ENCODE measurements at places on chromosomes 5 and 9.

DNA sequence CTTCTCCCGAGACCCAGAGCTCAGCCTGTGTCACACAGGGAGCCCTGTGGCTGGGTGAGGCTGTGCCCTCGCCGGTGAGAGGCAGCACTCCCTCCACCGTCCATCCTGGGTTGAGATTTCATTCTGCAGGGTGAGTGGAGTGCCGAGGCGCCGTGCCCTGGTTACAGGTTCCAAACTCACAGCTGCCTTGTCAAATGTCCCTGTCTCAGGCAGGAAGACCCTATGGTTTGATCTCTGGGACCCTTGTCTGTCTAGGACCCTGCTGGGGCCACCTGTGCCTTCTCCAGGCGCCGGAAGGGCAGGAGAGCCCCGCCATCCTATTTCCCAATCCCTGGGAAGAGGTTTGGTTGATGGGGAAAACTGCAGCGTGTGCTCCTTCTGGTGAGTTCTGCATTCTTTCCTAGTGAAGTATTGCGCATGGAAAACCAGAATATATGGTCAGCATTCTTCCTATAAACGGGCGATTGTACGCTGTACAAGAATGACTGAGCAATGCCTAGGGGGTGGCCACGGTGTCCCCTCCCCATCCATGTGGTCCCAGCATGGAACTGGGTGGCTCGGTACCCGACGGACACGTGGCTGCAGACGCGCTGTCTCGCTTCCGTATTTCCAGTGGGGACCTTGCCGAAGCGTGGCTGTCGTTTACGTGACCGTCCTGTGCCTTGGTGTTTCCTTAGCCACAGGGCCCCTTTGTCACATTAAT lies 95.9 kb upstream of the COL5A1 start:
- DNase-seq, result peak; percentile 95

DNA sequence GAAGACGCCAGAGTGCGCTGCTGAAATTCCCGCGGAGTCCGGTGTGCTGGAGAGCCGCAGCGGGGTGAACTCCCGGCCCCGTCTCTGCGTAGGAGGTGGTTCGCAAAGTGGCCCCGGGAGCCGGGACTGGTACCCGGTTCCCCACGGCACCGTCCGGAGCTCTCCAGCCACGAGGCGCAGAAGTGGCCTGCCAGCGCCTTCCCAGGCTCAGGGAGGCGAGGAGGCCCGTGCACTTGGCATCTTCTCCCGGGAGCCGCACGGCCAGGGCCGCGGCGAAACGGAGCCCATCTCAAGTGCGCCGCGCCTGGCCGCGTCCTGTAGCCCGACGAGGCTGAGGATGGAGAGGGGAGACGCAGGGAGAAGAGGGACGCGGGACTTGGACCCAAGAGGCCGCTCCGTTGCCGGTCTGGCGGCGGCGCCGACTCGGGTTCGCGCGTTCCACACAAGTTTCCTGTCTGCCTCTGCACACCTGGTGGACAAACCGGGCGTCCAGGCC lies 1.1 kb upstream of the IRX1 start:
- DNase-seq, result no peak

DNA sequence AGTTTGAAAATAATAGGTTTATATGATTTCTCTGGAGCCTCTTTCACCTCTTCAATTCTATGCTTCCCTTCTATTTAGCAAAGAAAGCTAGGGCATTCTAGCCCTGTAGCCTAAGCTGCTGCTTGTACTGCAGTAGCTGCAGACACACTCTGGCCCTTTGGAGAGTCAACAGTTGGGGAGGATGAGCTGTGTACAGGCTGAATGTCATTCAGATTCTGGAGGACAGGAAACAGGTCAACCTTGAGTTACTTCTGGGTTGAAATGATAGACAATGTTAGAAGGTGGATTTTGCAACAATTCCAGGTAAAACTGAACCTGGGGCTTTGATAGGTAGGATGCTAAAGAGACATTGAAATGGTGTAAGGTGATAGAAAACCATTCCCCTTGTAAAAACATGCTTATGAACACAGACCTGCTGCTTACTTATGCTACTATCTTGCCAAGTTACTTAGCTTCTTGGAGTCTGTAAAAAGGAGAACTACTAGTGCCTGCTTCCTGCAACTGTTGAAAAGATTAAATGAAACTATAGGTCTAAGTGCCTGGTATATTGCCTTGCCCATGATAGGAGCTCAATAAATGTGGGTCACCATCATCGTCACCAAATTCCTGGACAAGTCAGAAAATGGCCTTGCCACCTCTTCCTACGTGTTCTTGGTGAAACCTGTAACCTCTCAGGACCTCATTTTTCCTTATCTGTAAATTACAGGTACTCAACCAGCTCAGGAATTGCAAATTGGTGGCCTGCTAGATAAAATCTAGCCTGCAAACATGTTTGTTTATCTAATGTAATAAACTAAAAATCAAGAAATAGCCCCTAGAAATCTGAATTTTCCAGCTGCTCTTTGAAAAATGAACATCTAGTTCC lies 83.7 kb downstream of the GALNT10 start:
- DNase-seq, result no peak

- DNase-seq, result no peak
These were observed 438.3 kb downstream of the DIRAS2 start for GRCh38 chr9:90204128-90204831.

DNA sequence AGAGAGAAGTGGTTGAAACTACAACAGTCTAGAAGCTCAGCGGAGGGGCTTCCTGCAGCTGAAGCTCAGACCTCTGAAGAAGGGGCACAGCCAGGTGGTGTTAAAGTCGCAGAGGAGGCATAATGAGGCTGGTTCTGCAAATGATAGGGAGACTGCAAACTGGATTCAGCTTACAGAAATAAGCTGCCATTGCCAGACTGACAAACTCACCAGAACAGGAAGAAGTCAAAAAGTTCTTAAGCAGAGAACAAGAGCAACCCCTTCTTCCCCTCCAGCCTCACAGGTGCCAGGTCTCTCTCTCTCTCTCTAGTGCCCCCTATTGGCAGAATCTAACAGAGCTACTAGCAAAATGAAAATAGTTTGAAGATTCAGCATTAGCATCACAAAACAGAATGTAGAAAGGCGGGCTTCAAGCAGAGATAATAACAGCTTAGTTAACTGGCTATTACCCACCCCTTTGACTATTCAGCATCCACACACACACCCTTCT lies 76.7 kb downstream of the GRAMD2B start:
- DNase-seq, result no peak

DNA sequence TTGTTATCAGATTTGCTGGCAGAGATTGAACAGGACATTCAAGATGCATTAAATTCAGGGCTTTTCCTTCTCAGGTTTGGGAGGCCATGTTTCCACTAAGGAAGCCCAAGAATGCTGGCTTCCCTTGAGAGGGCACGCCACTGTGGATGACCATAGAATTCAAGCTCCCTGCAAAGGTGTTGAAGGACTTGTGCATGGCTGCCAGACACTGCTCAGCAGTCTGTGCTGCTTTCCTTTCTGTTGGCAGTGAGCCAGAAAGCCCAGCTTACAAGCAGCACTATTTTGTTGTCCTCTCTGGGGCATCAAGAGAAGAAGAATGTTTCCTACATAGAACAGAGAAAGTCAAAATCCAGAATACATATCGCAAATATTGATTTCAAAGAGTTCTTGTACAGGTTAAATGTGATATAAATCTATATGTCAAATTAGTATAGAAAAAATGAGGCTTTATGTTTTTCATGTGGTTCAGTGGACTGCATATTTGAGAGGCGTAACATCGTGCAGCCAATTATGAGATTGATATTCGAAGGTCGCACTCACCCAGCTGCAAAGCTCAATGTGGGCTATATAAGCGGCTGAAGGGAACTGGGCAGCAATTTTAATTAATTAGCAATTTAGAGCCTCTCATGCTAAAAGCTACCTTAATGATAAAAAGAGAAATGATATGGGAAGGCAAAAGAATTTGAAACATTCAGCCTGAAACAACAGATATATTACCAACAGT lies 103.1 kb upstream of the ISL1 start:
- peak; percentile 1 for DNase-seq

DNA sequence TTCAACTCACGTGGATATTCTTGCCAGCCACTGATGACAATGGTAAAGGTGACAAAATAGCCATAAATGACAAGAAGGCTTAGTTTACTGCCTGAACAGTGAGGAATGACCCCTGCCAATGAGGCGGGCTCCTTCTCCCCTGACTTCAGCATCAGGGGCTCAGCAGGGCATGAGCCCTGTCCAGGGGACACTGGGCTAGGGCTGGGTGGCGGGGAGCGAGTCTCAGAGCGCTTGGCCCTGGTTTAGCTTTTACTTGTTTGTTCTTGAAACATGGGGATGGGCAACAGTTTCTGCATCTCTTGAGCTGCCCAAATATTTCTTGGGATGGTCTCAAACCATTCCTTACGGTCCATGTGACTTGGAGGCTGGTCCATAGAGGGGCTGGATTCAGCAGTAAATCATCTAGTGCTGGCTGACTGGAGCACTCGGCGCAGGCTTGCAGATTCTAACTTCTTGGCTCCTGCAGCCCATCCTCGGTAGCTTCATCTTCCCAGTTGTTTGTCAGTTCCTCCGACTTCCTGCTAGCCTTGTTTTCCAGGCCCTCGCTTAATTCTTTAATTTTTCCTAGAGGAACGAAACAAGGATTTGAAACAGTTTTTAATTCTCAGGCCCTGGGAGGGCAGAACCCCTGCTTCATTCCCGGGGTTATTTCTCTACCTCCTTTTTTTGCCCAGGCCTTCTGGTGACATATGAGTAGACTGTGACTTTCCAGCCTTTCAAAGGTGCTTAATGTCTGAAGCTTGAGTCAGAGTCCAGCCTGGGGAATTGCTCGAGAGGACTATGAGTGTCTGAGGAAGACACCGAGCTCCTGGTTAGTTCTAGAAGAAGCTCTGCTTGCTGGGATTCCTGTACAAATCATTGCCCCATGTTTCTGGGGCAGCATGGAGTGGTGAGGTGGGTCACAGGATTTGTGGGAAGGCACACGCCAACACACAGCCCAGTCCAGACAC lies 4.5 kb upstream of the HMCN2 start:
- DNase-seq, result no peak

GRCh38 chr9:94054716-94055115 lies 29.5 kb upstream of the PTPDC1 start:
- no peak for DNase-seq

- DNase-seq, result peak; percentile 59
These were observed 1164.6 kb upstream of the CDH18 start for GRCh38 chr5:21152611-21153010.

- no peak for DNase-seq
These were observed 157.1 kb downstream of the ATP10B start for GRCh38 chr5:160694896-160695295.

DNA sequence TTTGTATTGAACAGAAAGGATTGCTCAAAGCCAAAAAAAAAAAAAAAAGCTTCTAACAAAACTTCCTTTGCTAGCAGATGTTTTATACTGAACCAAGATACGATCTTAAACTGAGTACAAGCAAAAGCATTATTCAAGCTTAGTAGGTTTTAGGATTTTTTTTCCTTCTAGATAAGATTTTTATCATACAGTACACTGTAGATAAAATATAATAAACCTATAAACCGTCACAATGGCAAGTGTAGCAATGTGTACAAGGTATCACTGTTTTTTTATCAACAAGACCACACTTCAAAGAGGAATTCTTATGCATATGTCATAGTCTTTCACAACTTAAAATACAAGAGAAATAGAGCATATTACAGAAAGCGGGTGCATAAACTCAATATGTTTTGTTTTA lies 56.5 kb upstream of the TRPM3 start:
- DNase-seq, result no peak

DNA sequence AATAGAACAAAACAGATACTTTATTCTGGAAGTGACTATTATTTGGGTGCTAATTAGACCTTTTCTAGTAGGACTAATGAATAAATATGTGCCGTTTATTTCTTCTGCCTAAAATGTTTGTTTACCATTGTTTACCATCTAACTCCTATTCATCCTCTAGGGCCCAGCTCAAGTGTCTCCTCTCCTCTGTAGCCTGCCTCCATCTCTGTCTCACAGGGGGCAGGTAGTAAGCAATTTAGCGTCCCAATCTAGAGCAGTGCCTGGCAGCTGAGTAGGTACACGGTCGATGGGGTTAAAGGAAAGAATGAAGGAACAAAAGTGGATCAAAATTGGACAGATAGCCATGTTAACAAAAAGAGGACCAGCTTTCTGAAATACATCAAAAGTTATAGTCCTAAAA lies 230.9 kb downstream of the SLF1 start:
- no peak for DNase-seq

DNA sequence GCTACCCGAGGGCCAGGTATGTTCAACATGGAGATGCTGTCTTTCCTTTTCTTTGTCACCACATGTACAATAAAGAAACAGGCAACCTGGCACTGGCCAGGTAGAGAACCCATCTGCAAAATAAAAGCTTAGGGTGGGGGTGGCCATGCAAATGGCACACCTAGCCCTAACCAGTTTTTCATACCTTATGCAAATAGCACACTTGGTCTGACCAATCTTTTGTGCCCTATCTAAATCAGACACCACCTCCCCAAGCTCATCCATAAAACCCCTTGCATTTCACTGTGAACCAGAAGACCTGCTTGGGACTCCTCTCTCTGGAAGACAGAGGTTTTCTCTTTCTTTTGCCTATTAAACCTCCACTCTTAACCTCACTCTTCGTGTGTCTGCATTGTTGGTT lies 33.9 kb downstream of the JAKMIP2 start:
- no peak for DNase-seq

- DNase-seq, result peak; percentile 11
These were observed 30.8 kb upstream of the PANK3 start for GRCh38 chr5:168609806-168610482.

GRCh38 chr9:8351436-8351835 lies 551.9 kb upstream of the DMAC1 start:
- no peak for DNase-seq

DNA sequence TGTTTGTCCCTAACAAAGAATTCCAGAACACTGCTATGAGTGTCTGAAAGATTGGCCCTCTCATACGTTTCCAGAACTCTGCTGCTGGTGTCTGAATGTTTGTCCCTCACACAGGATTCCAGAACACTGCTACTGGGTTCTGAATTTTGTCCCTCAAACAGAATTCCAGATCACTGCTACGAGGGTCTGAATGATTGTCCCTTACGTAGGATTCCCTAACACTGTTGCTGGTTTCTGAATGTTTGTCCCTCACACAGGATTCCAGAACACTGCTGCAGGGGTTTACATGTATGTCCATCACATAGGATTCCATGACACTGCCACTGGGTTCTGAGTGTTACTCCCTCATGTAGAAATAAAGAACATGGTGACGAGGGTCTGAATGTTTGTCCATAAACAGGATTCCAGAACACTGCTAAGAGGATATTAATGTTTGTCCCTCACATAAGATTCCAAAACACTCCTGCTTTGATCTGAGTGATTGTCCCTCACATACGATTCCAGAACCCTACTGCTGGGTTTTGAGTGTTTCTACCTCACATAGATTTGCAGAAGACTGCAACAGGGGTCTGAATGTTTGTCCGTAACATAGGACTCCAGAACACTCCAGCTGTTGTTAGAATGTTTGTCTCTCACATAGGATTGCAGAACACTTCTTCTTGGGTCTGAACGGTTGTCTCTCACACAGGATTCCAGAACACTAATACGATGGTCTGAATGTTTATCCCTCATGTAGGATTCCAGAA lies 214.4 kb downstream of the FOXD4L6 start:
- no peak for DNase-seq

- no peak for DNase-seq
These were observed 51.6 kb upstream of the EGFL7 start for GRCh38 chr9:136611119-136611518.
